Activated T-cell treated with anti-CD3 and anti-CD28 coated beads, Interleukin-2, amount 50 U/mL, for 24 hours (primary cell): ENCODE measurements at places on chromosomes 13 and 19.

GRCh38 chr13:49683489-49683888, 7.8 kb downstream of the EBPL start:
- DNase-seq = no peak

GRCh38 chr13:25276748-25277147, 10.5 kb downstream of the MTMR6 start:
- DNase-seq = no peak

DNA sequence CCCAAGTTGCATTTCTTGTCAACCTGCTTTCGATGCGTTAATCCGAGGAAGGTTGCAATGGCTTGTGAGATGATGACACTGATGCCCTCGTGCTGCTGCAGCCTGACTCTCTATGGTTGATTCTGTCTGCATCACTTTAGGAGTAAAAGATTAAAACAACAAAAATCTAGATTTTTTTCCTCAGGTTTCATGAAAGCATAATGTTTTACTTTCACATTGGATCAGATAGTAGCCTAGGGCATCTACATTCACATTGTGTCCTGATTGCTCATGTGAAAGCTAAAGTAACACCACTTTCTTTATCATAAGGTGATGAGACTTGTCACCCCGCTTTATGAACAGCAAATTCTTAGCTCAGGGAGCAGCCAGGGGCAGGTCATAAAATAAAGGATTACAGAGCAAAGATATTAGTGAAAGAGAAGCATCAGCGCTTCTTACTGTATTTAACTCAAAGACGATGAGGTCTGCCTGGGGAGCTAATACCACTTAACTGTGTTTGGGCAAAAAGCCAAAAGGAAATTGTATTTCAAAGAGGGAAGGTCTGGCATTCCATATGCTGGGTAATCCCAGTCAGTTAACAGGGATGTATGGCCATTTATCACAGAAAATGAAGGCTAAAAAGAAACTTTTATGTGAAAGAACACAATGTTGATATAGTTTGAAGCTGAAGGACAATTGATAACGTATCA, 270.5 kb downstream of the GPC6 start:
- no peak for DNase-seq

GRCh38 chr19:51137792-51138425, 4.2 kb upstream of the SIGLEC7 start:
- peak; percentile 28 for DNase-seq

DNA sequence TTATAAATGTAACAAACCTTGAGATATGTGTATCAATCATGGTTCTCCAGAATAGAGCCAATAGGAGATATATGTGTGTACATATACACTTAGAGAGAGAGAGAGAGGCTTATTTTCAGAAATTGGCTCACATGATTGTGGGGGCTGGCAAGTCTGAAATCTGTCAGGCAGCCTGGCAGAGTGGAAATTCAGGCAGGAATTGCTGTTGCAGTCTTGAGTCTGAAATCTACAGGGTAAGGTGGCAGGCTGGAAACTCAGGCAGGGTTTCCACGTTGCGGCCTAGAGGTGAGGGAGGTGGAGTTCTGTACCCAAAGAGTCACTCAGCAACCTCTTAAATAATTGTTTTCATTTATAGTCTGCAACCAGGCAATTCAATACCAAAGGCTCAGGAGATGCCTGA, 218.4 kb downstream of the B3GLCT start:
- DNase-seq = no peak

- peak; percentile 62 for DNase-seq
Measured at GRCh38 chr19:48746738-48747575, at the start of gene IZUMO1. Gene IZUMO1, minus strand, starts transcription at chr19:48746909. Its CDS starts 1,050 bp downstream, at chr19:48745859.

DNA sequence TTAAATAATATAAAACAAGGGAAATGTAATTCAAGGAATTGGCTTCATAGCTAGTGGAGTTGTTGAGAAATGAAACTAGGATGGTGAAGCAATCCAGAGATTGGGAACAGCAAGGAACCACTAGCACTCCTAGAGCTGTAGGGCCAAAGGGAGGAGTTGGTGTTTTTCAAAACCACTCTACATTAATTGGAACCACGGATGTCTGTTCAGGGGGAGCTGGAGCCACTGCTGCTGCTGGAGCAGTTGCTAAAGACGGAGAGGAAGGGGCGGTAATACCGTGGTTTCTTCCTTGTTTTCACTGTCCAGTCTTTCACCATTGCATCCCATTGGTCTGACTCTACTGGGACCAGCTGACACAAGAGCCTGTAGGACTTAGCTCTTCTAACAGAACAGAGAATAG, 8.5 kb downstream of the DNAJC15 start:
- DNase-seq = no peak

- no peak for DNase-seq
Measured at GRCh38 chr19:36246006-36246481, 31.1 kb downstream of the ZNF146 start.

DNA sequence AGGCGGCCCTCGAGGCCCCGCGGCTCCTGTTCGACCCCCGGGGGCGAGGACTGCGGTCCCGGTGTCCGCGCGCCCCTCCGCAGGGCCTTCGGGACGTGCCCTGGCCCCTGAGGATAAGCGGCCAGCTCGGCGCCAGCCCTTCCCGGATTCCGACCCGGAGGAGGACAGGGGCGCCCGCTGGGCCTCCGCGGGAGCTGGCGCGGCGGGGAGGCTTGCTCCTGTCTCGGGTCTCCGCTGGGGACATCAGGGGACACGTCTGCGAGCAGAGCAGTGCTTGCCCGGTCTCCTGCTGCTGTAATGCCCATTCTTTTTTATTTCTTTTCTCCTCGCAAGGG, 829 bp downstream of the B3GLCT start:
- DNase-seq = no peak

GRCh38 chr19:43675269-43675879, 5.4 kb upstream of the PLAUR start:
- peak; percentile 34 for DNase-seq

DNA sequence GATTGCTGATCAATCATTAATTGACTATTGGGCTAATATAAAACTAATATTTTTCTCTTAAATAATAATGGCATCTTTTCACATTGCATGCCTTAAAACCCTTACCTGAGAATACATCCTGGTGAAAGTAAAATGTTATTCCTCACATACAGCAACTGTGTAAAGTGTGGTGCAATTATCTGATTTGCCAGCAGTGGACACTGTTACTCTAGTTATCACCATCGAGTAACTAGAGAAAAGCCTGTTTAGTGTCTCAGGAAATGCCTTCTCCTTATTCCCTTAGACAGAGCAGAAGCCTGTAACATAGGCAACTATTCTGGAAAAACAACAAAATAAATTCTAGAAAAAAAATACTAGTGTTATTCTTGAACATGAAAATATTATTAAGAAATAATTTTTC, 459.8 kb downstream of the FGF14 start:
- no peak for DNase-seq

DNA sequence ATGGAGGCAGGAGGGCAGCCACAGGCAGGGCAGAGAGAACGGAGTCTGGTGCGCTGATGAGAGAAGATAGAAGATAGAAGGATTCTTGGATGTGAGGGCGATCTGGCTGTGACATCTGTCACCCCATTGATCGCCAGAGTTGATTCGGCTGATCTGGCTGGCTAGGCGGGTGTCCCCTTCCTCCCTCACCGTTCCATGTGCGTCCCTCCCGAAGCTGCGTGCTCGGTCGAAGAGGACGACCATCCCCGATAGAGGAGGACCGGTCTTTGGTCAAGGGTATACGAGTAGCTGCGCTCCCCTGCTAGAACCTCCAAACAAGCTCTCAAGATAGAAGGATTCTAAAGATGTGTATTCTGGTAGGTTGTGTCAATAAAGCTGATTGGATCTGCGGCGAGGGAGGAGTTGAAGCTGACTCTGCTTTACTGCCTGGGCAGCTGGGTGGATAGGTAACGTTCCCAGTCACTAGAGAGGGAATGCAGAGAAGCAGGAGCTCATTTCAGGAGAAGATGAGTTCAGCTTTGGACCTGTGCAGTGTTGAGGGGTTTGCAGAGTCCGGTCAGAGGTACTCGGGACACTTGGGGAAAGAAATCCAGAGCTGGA, 5.1 kb downstream of the UBAC2 start:
- DNase-seq = peak; percentile 32

DNA sequence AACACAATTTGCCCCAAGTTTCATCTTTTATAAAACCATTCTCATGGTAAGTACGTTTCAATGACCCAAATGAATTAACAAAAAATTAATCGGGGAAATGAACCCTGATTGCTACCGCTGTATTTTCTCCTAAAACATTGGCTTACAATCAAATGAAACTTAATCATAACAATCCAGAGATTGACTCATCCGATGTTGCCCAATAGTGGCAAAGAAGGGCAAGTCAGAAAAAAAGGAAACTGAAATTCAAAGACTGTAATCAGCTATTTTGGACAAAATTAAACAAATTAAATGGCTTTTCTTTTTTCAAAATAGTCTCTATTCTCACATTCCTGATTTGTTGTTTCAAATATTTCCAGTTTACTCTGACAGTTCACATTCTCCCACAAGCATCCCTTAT, 3.9 kb upstream of the ACOD1 start:
- DNase-seq = no peak

GRCh38 chr13:110131424-110131823, 175.5 kb downstream of the COL4A1 start:
- DNase-seq = no peak

DNA sequence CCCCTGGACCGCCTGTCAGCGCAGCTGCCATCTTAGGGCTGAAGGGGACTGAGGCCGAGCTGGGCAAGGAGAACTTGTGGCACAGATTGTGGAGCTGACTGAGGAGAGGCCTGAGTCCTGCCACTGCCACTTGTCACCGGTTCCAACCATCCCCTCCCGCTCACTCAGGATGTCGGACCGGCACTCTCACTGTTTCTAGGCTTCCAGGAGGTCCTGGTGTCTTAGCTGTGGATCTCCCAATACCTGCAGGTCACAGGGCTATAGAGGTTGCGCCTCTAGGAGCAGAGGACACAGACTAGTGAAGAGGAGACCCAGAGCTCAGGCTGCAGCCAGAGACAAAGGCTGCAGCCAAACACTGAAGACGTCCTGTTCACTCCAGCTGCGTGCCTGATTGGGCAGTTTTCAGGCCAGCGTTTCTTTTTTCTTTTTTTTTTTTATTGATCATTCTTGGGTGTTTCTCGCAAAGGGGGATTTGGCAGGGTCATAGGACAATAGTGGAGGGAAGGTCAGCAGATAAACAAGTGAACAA, 15.3 kb upstream of the ZNF486 start:
- no peak for DNase-seq

DNA sequence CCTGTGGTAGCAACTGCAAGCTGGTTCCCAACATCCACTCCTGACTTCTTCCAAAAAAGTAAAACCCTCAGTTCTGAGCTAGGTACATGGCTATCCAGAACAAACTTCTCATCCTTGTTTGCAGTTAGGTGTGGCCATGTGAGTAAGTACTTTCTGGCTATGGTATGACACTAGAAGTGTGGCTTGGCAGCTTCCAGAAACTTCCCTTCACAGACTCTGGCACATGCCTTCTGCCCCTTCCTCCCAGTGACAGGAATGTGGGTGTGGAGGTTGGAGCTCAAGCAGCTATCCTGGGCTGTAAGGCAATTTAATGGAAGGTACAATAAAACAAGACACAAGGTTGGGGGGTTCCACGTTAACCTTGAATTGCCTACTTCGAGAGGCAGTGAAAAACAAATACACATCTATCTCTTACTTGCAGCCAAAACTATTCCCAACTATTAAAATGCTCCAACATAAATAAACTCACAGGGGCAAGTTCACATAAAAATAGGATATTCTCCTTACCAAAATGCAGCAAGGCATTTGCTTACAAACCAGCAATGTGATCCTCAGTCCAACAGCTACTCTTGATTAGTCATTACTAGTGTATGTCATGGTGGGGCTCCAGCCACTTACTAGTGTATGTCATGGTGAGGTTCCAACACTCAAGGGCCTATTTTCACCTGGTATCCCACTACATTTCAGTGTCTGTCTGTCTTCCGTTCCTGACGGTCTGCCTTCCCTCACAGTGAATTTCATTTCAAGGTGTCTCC, 3.1 kb downstream of the SMG9 start:
- no peak for DNase-seq

GRCh38 chr13:99467764-99468163, 33.5 kb upstream of the TM9SF2 start:
- DNase-seq = no peak

GRCh38 chr13:30204564-30204963, 102.8 kb downstream of the KATNAL1 start:
- no peak for DNase-seq

GRCh38 chr13:39612023-39612637, 9.1 kb upstream of the LHFPL6 start:
- DNase-seq = peak; percentile 34

DNA sequence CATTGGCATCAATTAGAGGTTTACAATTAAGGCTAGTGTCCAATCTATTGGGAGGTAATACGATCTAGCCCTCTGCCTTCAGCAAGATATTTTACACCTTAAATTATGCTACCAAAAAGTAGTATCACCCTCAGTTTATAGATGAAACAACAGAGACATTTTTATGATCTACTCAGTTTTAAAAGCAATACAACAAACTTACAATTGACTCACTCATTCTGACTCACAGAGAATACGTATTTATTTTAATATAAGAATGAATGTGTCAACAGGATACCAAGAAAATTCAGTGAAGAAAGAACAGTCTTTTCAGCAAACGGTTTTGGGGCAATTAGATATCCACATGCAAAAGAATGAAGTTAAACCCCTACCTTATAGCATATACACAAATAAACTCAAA, 32.5 kb upstream of the STARD13 start:
- no peak for DNase-seq

- DNase-seq = no peak
Measured at GRCh38 chr19:41420101-41420880, 6.9 kb downstream of the B3GNT8 start.

DNA sequence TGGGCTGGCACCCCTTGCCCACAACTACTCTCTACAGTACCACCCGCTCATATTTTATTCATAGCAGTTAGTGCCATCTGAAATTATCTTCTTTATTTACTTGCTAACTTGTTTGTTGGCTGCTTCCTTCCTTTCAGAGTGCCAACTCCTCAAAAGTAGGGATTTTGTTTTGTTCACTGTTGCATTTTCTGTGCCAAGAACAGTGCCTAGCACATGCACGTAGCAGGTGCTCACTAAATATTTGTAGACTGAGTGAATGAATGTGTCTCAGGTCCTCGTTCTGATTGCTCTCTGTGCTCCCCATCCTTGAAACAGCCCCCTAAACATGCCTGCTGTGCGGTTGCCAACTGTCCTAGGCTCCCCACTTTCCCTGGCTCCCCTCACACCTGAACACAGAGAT, 1.5 kb downstream of the GIPC1 start:
- no peak for DNase-seq

DNA sequence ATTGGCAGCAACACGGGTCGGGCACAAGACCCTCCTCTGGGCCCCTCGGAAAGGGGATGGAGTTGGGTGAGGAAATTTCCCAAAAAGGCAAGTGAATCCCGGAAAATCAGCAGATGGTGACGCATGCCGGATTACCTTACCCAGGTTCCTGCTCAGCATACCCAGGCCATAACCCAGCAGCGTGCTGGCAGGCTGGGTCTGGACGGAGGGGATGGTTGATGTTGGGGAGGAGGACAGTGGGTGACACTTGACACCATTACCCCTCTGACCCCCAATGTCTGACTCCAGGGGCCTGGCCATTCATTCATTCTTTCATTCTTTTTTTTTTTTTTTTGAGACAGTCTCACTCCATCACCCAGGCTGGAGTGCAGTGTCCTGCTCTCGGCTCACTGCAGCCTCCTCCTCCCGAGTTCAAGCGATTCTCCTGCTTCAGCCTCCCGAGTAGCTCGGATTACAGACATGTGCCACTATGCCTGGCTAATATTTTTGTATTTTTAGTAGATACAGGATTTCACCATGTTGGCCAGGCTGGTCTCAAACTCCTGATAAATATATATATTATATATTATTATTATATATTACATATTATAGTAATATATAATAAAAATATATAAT, 799 bp downstream of the PVR start:
- DNase-seq = no peak
